ENCODE measurements at places on chromosomes 4 and X.

DNA sequence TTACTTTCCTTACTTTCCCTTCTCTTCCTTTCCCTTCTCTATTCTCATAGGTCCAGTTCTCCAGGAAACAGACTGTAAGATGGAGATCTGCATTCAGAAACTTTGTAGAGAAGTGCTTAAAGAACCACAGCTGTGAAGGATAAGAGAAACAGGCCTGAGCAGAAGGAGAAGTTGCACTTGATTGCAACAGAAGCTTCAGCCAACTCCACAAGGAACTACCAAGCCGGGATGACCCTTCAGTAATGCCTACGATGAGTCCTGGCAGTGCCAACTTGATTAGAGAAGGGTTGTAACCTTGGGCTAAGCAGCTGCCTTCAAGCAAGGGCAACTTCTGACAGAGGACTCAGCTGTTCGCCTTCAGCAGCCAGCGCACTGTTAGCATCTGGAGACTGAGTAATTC lies 413.3 kb upstream of the RASGEF1B start:
- no peak for DNase-seq

GRCh38 chrX:38365954-38366353 lies 13.6 kb downstream of the OTC start:
- DNase-seq: no peak

DNA sequence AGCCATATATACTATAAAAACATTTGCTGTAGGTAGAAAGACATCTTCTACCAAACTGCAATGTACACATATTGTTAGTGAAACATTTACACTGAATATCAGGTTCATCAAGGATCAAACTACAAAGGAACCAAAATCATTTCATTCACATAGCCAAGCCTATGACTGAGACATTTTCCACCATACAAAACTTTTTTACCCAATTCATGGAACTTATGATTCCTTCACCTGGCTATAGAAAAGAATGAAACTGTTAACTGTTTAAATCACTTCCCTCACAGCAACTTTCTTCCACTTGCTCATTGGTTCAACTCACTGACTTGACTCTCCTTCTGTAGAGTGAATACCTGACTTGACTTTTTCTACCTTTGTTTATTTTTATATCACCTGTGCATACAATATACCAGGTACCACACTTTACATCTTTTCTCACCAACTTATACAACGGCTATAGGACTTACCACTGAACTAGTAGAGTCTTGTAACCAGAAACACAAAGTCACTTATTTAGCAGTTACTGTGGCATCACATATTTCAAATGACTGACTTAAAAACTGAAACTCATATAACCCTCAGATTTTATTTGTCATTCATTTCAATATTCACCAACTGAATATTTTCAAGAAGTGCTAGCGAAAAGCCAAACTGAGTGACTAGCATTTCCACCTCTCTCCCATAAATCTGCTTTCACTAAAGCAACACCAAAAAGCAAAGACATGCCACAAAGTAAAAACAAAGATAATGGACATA lies 30.9 kb downstream of the CAMK2D start:
- no peak for DNase-seq

DNA sequence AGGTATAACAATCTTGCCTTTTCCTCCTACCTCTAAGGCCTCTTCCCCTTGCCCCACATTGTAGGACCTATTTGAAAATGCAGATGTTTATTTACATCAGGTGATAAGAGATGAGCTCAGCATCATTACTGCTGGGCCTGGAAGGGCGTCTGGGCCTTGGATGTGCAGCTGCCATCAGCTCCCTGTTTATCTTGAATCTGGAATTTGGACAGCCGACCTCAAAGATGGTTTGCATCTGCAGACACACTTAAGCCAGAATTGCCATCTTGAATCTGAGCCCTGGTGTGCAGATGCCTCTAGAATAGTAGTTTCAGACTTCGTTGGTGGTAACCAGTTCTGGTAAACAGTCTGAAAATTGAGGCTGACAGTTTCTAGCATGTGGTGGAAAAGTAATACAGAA lies 59.0 kb downstream of the FAM193A start:
- no peak for DNase-seq

DNA sequence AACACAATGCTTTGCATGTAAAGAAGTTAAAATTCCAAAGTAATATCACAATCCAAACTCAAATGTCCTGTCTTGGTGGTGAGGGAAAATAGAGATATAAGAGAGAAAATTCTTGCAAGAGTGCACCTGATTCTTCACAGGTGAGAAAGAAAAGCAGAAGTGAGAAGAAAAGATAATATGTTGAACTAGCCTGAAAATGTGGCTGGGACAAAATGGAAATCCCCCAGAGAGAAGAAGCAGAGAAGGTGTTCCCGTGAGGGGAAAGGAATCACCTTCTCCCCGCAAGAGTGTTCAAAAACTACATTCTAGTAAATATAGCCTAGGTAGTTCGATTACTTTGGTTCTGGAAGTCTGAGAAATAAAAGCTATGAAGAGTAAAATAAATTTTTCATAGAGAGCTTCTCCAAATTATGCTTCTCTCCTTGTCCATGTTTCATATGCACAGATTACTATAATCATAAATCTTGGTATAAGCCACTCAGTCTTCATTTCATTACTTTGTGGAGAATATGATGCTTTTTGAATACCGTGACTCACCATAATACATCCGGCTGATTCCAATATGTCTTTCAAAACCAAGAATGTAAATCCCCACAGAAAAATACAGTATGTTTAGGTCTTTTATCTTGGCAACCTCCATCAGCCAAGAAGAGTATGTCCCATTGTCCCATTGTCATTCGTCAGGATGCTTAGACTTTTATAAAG lies 63.1 kb downstream of the COX18 start:
- DNase-seq: no peak

- DNase-seq: no peak
Observed at GRCh38 chr4:15240764-15241163, 187.1 kb upstream of the C1QTNF7 start.

GRCh38 chr4:145921231-145921630 lies 17.4 kb downstream of the ZNF827 start:
- DNase-seq: no peak

DNA sequence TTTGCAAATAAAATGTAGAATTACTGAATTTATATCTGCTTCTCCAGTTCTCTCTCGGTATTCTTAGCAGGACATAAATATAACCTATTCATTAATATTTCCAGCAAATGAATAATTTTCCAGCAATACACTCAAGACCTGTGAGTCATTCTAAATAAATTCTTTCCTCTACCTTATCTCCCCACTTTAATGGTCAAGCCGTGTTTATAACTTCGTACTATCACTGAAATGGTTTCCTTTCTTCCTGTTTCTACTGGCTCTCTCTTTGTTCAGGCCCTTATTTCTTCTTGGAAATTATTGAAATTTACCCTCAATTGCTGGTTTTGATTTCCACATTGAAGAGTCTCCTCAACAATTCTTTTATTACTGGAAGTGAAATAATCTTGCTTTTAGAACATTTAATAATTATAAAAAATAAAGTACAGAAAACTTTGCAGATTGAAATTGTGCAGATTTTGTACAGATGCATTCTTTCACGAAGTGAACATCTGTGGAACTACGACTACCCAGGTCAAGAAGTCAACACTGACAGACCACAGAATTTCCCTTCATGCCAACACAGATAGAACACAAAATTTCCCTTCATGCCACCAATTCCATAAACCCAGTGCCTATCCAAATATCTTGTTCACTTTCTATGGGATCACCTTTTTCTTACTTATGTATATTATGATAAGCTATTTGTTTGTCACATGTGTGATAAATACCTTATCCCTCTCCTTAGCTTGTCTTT lies 205.7 kb downstream of the FAT4 start:
- no peak for DNase-seq

DNA sequence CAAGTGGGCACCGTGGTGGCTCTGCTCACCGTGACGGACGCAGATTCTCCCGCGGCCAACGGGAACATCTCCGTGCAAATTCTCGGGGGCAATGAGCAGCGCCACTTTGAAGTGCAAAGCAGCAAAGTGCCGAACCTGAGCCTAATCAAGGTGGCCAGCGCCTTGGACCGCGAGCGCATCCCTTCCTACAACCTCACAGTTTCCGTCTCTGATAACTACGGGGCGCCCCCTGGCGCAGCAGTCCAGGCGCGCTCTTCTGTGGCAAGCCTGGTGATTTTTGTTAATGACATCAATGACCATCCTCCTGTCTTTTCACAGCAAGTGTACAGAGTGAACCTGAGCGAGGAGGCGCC lies 2.7 kb downstream of the FAT4 start:
- peak; percentile 64 for DNase-seq

DNA sequence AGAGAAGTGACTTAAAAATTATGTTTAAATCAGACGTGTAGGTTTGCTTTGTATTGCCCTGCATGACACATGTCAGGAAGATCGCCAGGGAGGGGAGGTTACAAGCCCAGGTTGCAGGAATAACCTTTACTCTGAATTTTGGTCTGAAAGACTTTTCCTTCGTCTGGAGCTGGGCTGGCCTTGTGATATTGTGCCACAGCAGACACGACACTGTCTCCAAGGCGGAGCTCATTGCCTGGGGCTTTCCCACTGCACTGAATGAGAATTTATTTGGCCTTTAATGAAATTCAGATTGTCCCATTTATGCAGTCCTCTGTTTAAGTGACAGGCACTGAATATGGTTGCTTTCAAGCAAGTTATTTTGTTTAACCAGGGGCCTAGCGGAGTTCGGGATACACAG lies 45.1 kb downstream of the RHOH start:
- no peak for DNase-seq

DNA sequence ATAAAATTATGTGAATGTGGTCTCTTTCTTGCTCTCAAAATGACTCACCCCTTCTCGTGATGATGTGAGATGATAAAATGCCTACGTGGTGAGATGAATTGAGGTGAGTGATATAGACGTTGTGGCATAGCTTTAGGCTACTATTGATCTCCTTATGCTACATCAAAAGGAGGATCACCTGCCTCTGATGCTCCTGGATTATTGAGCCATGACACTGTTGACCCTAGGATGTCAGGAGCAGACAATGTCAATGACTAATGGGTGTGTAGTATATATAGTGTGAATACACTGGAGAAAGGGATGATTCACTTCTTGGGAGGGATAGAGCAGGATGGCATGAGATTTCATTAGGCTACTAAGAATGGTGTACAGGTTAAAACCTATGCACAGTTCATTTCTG lies 210.7 kb upstream of the PRPS2 start:
- DNase-seq: no peak

DNA sequence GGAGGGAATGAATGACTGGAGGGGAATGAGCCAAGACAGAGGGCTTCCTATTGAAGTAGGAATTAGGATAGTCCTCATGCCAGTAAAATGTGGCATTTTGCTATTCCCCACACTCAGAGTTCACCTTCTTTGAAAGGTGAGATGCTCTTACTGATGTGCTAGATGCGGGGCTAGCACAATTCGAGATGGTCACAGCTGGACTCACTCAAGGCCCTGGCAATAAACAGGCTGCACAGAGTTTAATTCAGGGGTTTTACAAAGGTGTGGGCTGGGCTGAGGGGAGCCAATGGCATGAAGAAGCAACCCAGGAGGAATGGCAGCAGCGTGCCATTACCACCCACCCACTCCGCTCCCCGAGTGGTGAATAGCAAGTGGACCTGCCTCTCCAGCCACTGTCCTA lies 55.1 kb downstream of the ENPP6 start:
- DNase-seq: no peak

DNA sequence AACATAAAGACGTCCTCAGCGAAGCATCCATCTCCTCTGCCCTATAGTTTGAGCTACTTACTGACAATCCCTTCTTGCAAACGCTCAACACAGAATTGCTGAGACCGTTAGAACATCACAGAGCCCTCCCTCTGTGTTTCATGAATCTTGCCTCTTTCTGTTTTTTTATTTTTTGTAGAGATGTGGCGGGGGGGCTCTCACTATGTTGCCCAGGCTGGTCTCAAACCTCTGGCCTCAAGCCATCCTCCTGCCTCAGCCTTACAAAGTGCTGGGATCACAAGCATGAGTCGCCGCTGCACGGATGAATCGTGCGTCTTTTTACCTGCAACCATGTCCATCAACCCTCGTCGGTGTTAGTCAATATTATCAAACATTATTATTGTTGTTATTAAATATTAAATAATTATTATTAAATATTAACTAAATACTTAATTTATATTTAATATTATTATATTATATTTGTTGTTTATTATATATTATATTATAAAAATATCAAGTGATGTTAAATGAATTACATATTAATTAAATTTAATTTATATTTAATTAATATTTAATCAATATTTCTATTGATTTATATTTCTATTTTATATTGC lies 200.7 kb downstream of the CRLF2 start:
- DNase-seq: no peak

- DNase-seq: no peak
Observed at GRCh38 chr4:172007889-172008288, 194.7 kb downstream of the GALNTL6 start.

GRCh38 chrX:50615570-50616158 lies 145.0 kb upstream of the DGKK start:
- no peak for DNase-seq

GRCh38 chr4:74375824-74376426 lies 11.0 kb downstream of the EREG start:
- no peak for DNase-seq

GRCh38 chr4:109248322-109248900 lies 54.0 kb downstream of the COL25A1 start:
- DNase-seq: peak; percentile 20

DNA sequence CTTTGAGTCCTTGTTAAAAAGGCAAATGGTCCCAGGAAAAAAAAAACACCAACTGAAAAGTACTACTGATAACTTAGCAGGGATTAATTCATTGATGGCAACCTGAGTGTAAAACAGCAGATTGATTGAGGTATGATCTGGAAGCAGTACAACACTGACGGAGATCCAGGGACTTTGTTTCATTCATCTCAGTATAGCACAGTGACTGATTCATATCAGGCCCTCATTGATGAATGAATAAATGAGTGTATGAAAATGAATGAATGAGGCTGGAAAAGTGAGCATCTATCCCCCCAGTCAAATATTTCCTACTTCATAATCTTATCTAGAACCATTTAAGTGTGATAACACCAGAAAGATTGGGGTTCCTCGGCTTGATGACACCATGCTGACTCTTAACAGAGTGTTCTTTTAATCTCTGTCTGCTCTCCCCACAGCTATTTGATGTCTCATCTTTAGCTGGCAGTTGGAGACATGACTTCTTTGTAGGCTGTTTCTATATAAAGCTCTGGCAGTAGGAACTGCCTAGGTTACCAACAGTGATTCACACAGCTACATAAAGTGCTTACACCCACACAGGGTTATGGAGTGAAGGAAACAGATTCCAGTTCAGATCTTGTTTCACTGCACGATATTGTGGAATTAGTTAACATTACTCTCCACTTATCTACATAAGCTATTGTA lies 18.6 kb upstream of the RNF128 start:
- DNase-seq: no peak

DNA sequence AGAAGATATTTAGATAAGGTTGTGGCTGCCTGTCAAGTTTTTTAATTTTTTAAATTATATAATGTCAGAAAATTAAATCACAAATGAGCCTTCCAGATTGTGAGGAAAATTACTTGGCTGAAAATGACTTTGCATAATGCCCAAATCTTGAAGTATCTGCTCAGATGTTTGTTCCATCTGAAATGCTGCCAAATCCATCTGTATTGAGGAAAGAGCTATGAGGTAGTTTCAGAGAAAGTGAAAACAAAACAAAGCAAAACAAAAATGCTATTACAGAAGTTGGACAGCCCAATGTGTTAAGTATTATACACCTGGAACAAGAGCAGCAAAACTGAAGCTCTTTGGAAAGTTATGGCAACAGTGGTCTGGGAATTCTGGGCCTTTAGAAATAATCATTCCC lies 23.3 kb upstream of the GUCY1B1 start:
- no peak for DNase-seq

- no peak for DNase-seq
Observed at GRCh38 chrX:138925330-138925729, 213.8 kb upstream of the FGF13 start.

GRCh38 chr4:106615410-106615945 lies 246.9 kb upstream of the GIMD1 start:
- DNase-seq: no peak
